ENCODE measurements at places on chromosomes 6 and 20.
A peak's percentile ranks its signal among the peaks of the same experiment; 100 is the strongest.

- no peak for DNase-seq
These were observed 133.2 kb downstream of the MRPL14 start for GRCh38 chr6:43993881-43994523.

- no peak for DNase-seq
These were observed 40.6 kb downstream of the NINL start for GRCh38 chr20:25544734-25545133.

GRCh38 chr6:34560366-34561226, 4.5 kb upstream of the SPDEF start:
- peak; percentile 30 for DNase-seq

DNA sequence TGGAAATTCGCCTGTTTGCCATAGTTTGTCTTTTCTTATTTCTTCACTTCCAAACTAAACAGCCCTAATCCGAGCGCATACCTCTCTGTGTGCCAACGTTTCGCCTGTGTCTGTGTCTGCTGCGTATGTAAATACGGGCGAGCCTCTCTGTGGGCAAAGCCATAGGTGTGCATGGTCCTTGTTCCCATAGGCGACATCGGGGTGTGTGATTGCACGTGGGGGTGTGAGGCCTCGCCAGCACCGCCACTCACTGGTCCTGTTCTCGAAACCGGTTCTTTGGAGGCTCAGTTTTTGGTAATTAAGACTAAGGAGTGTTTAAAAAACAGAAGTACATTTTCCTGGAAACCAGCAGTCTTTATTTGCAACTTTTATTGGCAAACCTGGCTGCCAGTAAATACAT, 6.0 kb upstream of the FOXC1 start:
- DNase-seq, result no peak

DNA sequence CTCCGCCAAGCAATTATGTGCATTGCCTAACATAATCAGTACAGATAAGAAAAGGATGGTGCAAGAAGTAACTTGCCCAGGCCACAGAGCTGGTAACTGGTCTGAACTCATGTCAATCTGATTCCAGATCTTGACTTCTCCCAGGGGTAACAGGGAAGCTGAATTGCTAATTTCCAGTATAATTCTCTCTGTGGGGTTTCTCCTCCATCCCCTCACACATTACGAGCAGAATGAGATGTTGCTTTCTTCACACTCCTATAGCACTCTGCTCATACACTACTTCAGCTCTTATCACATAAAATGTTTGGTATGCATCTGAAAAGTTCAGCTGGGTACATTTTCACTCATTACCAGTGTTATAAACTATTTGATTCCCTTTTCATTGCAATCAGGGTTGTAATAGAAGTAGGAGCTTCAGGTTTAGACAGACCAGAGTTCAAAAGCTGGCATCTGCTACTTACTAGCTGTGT, 24.0 kb upstream of the LRRC1 start:
- DNase-seq, result no peak

DNA sequence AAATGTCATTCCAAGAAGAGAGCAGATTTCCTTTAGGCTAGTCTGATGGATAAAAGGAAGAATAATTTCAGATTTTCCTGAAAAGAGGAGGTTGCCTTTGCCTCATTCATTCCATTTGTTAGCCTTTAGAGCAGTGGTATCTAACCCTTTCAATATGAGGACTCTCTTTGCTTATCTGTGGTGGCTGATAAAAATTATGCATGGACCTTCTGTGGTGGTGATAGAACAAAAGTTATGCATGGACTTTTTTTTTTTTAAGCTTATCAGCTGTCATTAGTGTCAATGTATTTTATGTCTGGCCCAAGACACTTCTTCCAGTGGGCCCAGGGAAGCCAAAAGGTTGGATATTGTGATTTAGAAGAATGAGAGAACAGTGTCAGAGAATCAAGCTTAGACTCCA, 1.7 kb downstream of the TRIM39 start:
- no peak for DNase-seq

GRCh38 chr20:59972037-59972801, 14.0 kb downstream of the CDH26 start:
- peak; percentile 47 for DNase-seq

GRCh38 chr20:54502179-54502578, 26.8 kb downstream of the DOK5 start:
- no peak for DNase-seq

DNA sequence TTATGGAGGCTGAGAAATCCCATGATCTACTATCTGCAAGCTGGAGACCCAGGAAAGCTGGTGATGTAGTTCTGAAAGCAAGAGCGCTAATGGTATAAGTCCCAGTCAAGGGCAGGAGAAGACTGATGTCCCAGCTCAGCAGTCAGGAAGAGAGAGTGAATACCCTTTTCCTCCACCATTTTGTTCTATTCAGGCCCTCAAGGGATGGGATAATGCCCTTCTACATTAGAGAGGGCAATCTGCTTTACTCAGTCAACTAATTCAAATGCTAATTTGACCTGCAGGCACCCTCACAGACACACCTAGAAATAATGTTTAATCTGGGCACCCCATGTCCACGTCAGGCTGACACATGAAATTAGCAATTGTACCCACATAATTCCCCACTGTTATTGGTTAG, 10.8 kb upstream of the FYN start:
- no peak for DNase-seq

GRCh38 chr20:57398231-57398821, 7.1 kb downstream of the RBM38 start:
- DNase-seq, result no peak

Data from lung (tissue), 17 donors.